ENCODE measurements at places on chromosomes 13 and 19. TPM values are rescaled to one million over a fixed set of nuclear protein-coding genes. Genes with fewer than 3 reads are reported as not detected.

STOML3 gene
- not detected for total RNA-seq

FCAR gene
- total RNA-seq, result 0.44 TPM

TMIGD2 gene
- not detected for total RNA-seq

PLIN4 gene
- total RNA-seq, result 108 TPM

ZNF534 gene
- total RNA-seq, result 0.59 TPM

ALKBH7 gene
- 127 TPM for total RNA-seq

ALOX5AP gene
- total RNA-seq, result 12.4 TPM

KLK15 gene
- not detected for total RNA-seq

LPAR2 gene
- 3.0 TPM for total RNA-seq

RGL3 gene
- total RNA-seq, result 14.8 TPM

ZNF667 gene
- total RNA-seq, result 3.3 TPM

TSHZ3 gene
- total RNA-seq, result 7.0 TPM

OR7G2 gene
- not detected for total RNA-seq

SHANK1 gene
- 0.09 TPM for total RNA-seq

SPACA4 gene
- not detected for total RNA-seq
